NCI-H187 (cell line): ENCODE measurements at places on chromosomes 12 and 14.
A peak's percentile ranks its signal among the peaks of the same experiment; 100 is the strongest.

- no peak for DNase-seq
Measured at GRCh38 chr14:62308891-62309290, 546.7 kb downstream of the SNAPC1 start.

DNA sequence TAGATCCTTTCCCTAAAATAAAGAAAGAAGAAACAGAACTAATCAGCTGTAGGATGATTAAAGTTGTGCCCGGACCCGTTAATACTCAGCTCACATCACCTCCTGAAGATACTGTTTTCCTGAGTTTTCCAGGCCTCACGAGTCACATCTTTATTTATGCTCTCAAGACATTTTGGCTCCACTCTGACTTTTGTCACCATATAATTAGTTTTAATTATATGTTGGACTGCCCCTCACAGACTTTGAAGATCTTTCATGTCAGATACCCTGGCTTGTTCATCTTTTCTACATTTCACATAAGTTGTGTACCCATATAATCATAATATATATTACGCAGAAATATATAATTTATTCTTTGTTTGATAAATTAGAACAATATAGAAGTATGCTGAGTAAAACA lies 87.4 kb downstream of the HCAR2 start:
- no peak for DNase-seq

- DNase-seq, result no peak
Measured at GRCh38 chr14:29255692-29256091, 489.1 kb downstream of the FOXG1 start.

DNA sequence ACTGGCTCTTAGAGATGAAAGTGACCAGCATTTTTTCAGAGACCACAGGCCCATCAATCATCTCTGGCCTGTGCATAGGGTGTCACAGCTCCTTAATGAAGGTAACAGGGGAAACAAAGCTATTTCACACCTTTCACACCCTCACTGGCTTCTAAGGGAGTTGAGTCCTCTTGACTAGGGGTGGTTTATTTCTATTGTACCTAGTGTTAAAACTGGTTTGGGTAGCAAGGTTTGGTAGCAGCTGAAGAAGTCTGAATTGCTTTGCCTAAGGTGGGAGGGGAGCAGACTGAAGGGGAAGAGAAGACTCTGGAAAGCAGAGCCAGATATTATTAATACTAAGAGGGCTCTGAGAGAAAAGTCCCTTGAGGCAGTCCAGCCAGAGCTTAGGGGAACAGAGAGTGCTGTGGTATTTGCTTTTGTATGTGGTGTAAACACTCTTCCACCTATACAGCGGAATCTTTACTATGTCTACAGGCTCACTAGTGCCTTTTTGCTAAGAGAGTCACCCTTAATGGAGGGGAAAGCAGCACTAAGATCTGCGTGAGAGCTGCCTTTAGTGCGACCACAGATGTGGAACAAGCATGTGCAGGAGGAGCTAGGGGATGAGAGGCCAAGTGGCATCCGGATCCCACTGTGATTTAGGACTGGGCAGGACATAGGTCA lies 95.8 kb downstream of the STXBP6 start:
- DNase-seq, result no peak

GRCh38 chr14:64465191-64465822 lies at the start of gene AKAP5:
Gene AKAP5 (plus strand): TSS chr14:64465499. CDS start chr14:64468395, 2,896 bp downstream.
- DNase-seq, result peak; percentile 87

DNA sequence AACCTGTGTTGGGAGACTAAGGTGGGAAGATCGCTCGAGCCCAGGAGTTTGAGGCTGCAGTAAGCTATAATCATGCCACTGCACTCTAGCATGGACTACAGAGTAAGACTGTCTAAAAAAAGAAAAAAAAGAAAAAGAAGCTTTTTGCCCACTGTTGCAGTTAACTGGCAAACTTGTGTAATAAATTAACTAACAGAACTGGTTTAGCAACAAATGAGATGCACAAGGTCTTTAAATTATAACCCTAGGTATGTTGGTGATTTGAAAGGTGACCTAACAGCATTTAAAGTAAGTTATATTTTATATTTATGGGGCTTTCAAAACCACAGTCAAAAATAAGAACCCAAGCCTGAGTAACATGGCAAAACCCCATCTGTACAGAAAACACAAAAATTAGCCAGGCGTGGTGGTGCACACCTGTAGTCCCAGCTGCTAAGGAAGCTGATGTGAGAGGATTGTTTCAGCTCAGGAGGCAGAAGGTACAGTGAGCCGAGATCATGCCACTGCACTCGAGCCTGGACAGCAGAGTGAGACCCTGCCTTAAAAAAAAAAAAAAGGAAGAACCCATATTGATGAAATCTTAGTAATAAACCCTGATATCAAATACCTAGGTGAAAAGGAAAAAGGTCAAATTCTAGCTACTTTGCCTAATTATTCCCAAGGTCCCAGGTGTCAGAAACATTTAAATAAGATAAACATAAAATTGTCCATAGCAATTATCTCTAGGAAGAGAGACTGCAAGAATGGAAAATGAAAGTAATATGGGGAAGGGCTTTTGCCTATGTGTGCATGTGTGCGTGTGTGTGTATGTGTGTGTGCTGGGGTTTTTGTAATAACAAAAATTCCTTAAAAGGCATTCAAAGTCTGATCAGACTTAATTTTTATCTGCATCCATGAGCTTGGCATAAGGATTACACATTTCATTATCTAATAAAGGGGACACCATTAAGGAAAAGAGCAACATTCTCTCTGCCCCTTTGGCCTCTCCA lies 15.4 kb downstream of the SYNE2 start:
- DNase-seq, result no peak

- DNase-seq, result no peak
Measured at GRCh38 chr14:74975059-74975810, 19.8 kb upstream of the PGF start.

DNA sequence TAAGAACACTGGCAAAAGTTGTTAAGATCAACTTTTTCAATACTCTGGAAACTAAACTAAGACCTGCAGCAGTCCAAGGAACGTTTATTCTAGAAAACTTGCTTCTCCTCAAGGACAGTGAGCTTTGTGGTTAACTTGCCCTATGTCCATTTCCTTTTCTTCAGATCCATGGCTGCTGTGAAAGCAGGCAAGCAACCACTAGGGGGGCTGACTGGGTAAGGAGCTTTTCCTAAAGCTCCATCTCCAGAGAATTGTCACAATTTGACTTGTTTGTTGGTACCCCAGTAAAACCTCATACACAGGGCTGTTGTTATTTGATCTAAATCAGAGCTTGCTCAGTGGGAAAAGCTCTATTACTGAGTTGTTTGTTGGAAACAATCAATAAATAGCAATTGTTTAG lies 10.1 kb upstream of the RPL10L start:
- no peak for DNase-seq

DNA sequence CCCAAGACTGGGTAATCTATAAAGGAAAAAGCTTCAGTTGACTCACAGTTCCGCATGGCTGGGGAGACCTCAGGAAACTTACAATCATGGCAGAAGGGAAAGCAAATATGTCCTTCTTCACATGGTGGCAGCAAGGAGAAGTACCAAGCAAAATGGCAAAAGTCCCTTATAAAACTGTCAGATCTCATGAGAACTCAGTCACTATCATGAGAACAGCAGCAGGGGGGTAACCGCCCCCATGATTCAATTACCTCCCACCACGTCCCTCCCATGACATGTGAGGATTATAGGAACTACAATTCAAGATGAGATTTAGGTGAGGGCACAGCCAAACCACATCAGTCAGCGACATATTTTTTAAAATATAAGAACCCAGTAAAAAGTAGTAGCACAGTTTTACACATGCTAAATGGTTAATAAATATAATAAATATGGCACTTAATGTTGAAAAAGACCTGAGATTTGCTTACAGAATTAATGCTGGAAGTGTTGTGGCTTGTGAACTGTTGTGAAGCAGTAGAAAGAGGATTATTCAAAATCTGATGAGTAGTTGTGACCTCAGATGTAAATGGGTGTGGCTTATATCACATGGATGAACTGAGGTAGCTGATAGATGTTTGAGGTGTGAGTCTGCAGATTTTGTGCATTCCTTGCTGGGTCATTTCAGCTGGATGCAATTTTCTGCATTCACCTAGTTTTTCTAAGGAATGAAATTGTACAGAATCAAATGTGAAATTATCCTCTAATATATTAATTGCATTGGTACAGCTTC lies 46.9 kb upstream of the CHPT1 start:
- no peak for DNase-seq

GRCh38 chr12:13870255-13870654 lies 111.1 kb downstream of the GRIN2B start:
- no peak for DNase-seq

DNA sequence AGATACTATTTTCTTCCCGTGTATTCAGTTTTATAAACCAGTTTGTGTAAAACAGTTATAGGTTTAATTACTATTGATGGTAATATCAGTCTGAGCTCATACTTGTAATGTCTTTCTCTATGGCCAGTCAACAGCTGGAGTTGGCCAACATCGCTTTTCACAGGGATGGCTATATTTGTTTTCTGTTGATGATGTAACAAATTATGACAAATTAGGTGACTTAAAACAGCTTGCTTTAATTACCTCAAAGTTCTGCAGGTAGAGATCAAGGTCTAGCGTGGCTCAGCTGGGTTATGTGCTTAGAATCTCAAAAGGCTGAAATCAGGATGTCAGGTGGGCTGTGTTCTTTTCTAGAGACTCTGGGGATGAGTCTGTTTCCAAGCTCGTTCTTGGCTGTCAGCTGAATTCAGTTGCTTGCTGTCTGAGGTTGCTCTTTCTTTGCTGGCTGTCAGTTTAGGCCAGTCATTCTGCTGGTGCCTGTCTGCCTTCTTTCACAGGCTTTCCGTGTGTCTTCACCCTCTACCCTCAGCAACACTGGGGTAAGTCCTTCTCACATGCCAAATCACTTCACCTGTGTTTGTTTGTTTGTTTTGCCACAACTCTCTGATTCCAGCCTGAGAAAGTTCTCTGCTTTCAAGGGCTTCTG lies 370.2 kb upstream of the E2F7 start:
- DNase-seq, result no peak

DNA sequence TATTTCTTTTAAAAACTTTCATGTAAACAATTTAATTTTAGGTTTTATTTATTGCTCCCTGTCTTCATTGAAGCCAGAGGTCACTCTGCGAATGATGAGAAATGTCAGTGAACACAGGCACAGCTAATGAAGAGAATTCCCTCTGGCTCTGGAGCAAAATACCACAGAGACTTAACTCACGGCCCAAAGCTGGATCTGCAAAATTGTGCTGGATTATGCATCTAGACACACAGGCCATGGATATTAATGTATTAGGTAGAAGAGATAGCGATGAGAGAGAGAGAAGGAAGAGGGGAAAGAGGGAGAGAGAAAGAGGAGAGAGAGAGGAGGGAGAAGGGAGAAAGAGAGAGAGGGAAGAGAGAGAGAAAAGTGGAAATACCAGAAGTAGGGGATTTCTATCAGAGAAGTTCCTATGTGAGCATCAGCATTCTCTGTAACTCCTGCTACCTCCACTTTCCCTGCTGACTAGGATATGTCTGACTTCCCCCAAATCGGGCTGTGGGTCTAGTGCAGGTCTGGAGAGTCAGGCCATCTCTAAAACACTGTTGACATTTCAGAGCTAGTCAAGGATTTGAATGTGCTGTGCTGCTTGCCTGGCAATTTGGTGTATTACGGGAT lies 3.7 kb downstream of the ARHGDIB start:
- no peak for DNase-seq

DNA sequence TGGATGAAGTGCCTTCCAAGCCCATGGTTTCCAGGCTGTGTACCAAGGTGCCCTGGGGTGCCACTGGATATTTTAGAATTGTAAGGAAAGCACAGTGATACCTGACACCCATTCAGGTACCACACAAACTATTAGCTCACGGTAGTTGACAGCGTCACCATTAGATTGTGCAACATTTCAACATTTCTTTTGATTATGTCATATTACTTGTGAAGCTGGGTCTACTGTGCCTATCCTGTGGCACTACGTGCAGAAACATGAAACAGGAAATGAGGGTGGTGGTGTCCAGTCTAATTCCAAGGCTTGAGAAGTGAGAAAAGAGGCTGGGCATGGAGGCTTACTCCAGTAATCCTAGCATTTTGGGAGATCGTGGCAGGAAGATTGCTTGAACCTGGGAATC lies 75.5 kb upstream of the CPM start:
- peak; percentile 7 for DNase-seq

GRCh38 chr14:34620839-34621238 lies 9.1 kb downstream of the SNX6 start:
- no peak for DNase-seq

- no peak for DNase-seq
Measured at GRCh38 chr14:21264025-21264801, 5.0 kb downstream of the HNRNPC start.

DNA sequence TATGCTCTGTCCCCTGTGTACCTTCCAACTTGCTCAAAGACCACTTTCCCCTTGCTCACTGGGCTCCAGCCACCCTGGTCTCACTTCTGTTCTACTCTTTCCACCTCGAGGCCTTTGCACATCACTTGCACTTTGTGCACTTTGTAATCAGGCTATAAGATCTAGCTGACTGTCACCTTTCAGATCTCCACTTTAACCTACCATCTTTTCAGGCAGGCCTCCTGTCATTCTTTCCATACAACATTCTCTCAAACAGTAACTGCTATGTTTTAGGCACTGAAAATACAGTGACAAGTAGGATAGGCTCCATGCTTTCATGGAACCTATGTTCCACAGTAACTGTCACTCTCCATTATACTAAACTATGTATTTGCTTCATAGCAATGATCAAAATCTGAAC lies 14.0 kb downstream of the CPM start:
- DNase-seq, result no peak

DNA sequence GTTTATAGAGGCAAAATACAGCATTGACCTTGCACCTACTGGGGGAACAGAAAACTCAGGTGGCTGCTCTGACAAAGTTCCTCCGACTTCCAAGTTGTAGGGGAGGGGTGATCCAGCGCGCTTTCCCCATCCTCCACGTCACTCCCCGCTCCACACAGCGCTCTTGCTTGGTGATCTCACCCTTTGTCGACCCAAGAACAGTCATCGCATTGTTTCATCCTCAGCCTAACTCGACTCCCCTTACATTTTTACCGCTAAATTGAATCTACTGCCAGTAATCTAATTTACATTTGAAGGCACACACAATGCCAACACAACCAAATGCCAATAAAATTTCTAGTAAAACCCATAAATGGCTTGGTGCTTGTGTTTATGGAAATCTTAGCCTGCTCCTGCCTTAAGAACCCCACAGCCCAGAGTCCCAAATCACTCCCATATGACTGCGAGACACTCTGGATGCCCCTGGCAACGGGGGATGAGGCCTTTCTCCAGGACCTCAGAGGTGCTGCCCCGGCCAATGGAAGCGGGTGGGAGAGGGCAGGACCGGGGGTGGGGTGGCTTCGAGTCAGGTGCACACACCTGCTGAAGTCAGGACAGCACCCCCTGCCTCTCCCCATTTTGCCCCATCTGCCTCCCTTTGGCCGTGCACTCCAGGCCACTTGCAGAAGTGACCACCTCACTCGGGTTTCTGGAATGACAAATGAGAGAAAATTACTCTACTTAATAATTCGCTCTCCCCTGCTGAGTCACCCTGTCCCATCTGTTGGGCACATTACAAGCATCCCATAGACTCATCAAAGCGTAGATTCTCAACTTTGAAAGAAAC lies 98.2 kb upstream of the GSC start:
- no peak for DNase-seq

GRCh38 chr12:108847705-108848104 lies 9.7 kb downstream of the SSH1 start:
- no peak for DNase-seq
